ENCODE measurements at places on chromosomes 12 and 14.

DNA sequence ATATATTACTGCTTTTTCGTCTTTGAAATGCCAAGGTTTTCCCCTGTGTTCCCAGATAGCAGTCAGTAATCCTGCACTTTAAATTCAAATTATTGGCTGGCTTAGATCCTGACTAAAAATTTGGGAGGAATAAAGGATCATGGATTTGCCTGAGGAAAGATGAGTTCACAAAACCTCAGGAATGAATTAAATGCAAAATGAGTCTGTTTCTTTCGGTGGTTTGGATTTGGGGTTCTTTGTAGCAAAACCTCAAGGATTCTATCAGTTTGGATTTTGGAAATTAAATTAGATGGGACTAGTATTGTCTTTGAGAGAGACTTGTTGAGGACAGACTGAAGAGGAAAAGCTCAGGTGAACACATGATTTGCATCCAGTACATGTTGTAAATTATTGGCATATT, 36.1 kb downstream of the PPFIBP1 start:
- no peak for DNase-seq

GRCh38 chr12:124668602-124669001, 101.2 kb upstream of the NCOR2 start:
- DNase-seq, result no peak

DNA sequence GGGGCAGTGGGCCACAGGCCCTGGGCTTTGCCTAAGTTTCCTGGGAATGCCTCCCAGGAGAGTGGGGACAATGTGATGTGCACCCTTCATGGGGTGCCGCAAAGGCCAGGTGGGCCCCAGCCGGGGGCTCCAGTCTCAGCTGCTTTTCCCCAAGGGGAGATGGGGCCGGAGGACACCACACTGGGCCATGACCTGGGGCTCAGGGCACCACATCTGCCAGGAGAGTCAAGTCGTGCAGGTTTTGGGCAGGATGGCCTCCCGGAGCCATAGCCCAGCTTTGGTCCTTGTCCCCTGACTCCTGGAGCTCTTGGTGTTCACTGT, 12.2 kb downstream of the HIP1R start:
- DNase-seq, result no peak

DNA sequence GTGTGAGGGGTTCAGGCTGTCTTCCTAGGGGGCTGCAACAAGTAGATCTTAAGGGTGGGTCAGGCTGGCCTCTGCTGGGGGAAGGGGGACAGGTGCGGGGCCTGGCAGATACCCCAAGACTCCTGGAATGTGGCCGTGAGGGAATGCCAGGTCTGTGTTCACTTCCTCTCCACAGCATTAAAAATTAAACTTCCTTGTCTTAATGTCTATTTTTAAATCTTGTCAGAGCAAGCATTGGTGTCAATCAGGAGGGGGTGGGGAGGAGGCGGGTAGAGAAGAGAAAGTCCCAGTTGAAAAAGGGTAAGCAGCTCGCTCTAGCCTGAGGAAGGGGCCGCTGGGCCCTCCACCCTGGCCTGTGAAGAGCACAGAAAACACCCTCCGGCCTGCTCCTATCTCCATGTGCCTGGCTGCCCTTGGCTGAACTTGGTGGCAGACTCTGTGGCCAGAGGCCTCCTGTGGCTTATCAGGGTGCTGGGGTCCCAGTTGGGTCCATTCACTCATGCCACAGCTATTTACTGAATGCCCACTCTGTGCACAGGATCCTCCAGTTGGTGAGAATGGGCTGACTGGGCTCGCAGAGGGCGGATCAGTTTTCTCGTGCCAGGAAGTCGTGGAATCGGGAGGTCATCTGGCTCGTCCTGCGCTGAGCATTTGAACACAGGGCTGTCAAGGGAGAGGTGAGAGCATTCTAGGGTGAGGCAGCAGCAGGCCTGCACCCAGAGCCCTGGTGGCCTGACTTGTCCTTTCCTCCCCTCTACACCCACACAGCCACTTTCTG, 128.8 kb downstream of the TSPAN9 start:
- DNase-seq, result no peak

- DNase-seq, result peak; percentile 51
Observed at GRCh38 chr12:26651566-26652188, 181.3 kb downstream of the ITPR2 start.

- DNase-seq, result no peak
Observed at GRCh38 chr12:132204793-132205270, 60.6 kb downstream of the NOC4L start.

- peak; percentile 25 for DNase-seq
Observed at GRCh38 chr14:69879175-69880043, at the start of gene SMOC1. Gene SMOC1 (plus strand): TSS chr14:69879416. CDS start chr14:69879679, 263 bp downstream.

DNA sequence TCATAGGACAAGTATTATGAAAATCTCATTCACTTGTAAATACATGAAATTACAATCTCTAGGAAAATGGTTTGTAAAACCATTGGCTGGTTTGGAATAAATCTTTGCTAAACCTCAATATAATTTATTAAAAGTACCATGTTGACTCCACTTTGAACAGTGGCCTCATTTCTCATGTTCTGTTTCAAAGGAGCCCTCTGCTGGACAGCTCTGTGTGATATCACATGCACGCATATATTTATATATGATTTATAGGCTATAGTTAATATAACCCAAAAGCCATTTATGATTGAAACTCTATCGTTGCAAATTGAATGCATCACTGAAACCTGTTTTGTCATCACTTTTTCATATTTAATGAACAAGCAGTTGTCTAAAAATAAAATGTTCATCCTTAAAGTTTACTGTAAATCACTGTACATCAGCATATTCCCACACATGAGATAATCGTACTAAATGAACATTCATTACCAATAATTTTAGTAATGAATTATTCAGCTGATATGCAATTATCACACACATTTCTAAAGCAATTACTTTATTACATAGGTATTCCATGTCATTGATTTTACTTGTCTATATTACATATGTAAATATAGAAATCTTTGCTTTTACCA, 493.8 kb downstream of the NPAS3 start:
- peak; percentile 85 for DNase-seq

- no peak for DNase-seq
Observed at GRCh38 chr12:48943221-48943620, 14.1 kb downstream of the ARF3 start.

- DNase-seq, result peak; percentile 94
Observed at GRCh38 chr14:57057803-57058202, 210.9 kb downstream of the EXOC5 start.

- DNase-seq, result no peak
Observed at GRCh38 chr12:62627181-62627580, 160.6 kb downstream of the MON2 start.

- DNase-seq, result no peak
Observed at GRCh38 chr12:106517314-106517713, 65.5 kb upstream of the RFX4 start.

DNA sequence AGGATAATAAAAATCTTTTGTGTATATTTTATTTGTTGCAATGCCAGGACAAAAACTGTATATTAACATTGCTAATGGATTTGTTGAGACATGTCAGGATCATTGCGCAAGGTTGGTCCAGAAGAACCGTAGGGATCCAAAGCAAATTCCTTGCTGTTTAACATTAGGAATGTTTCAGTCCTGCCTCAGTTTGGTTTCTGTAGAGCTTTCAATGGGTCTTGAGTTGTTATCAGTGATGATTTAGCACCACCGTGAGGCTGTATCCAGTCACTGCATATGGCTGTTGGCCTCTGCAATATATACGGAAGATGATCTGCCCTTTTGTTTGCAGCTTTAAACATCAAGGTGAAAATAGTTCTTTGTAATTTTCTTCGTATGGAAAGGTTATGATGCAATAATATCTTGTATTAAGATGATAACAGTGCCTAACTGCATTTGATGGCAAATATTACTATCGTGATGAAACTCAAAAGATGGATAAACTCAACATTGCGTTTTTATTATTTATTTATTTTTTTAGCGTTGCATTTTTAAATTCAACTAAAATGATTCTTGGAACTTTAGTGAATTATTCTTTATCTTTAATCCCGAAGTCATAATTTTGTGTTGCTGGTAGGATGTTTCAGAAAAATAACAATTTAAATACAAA, 231.2 kb downstream of the AKAP6 start:
- peak; percentile 96 for DNase-seq

- no peak for DNase-seq
Observed at GRCh38 chr12:108826807-108827721, 30.3 kb downstream of the SSH1 start.

- DNase-seq, result no peak
Observed at GRCh38 chr14:83485591-83485990, 1951.9 kb upstream of the SEL1L start.

- DNase-seq, result no peak
Observed at GRCh38 chr12:27790179-27790578, 10.1 kb upstream of the MANSC4 start.

DNA sequence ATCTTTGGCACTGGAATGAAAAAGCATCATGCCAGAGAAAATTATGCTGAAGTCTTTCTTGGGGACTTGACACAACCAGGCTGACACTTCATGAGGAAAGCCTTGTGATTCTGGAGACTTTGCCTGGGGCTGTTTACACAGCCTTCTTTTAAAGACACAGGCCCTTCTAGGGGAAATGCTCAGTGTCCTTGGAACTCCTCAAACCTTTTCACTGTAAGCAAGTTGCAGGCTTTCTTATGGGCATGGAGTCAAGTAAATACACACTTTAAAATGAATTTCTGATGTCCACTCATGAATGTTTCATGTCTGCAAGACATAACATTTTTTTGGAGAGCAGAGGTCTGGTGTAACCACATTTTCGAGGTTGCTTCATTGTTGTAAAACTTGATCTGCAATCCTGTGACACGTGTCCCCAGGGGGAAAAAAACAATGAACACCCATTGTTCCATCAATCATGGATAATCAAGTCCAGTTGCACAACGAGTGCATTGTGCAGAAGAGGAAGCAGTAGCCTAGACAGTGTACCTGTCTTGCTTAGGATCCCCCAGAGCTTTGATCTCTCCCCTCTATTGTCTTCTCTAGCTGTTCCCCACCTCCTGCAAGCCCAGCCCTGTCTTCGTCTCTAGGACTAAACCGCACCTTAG, 155.1 kb upstream of the PRICKLE1 start:
- DNase-seq, result no peak

GRCh38 chr12:13126494-13126893, 23.0 kb upstream of the GSG1 start:
- no peak for DNase-seq

DNA sequence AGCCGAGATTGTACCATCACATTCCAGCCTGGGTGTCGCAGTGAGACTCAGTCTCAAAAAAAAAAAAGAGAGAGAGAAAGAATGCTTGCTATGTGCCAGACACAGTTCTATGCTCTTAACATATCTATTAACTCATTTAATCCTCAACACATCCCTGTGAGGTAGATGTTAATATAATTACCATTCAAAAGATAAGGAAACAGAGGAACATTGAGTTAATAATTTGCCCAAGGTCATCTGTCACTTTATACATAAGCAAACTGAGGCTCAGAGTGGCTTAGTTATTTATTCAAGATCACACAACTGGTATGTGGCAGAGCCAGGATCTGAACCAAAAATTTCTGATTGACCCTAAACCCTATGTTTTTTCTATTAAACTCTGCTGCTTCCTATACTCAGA, 116.1 kb upstream of the BCAT1 start:
- DNase-seq, result no peak
